Spinal cord (tissue), 10 donors: ENCODE measurements at places on chromosomes 4 and X. TPM values are rescaled to one million over a fixed set of nuclear protein-coding genes. Genes with fewer than 3 reads are reported as not detected.

The MAMLD1 gene
- 9.3 TPM for total RNA-seq

- H3K27me3 ChIP-seq, result no peaks in the 10 kb centered on the region
- DNase-seq, result no peak
- H3K4me3 ChIP-seq, result no peak overlapping the region
These were observed 29.7 kb downstream of the PPP1R2C start for GRCh38 chrX:42748067-42748850.

DNA sequence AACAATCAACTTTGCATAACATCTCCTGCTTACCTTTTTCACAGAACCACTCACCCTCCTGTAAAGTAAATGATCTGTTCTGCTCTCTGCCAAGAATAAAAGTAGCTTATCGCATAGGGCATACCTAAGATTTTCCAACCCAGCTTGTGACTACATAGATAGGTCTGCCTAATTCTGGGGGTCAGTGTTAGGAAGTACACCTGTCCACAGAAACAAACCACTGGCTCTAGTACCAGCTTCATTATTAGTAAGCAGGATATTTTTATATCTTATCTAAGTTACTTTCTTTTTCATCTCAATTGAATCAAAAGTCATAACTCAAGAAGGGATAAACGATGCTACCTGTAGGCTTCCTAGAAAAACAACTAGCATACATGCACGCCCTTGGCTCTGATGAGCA lies 23.8 kb downstream of the CXCL1 start:
- no peak overlapping the region for H3K4me3 ChIP-seq
- no peak for DNase-seq
- no peaks in the 10 kb centered on the region for H3K36me3 ChIP-seq
- H3K27me3 ChIP-seq, result no peaks in the 10 kb centered on the region

The TEX11 gene
- total RNA-seq, result 1.7 TPM

The TET2 gene
- 32.9 TPM for total RNA-seq

- peak; percentile 44 for DNase-seq
- H3K4me3 ChIP-seq, result no peak overlapping the region
- no peak overlapping the region for H3K27ac ChIP-seq
- H3K27me3 ChIP-seq, result peaks cover 20% of the 10 kb centered on the region
- peaks cover 9% of the 10 kb centered on the region for H3K4me1 ChIP-seq
These were observed 24.2 kb upstream of the EXOC1L start for GRCh38 chr4:55795341-55795740.

The ZNF711 gene
- total RNA-seq, result 53.1 TPM
